ENCODE measurements at places on chromosomes 5 and 9. TPM values are rescaled to one million over a fixed set of nuclear protein-coding genes. Genes with fewer than 3 reads are reported as not detected.
A peak's percentile ranks its signal among the peaks of the same experiment; 100 is the strongest.

DNA sequence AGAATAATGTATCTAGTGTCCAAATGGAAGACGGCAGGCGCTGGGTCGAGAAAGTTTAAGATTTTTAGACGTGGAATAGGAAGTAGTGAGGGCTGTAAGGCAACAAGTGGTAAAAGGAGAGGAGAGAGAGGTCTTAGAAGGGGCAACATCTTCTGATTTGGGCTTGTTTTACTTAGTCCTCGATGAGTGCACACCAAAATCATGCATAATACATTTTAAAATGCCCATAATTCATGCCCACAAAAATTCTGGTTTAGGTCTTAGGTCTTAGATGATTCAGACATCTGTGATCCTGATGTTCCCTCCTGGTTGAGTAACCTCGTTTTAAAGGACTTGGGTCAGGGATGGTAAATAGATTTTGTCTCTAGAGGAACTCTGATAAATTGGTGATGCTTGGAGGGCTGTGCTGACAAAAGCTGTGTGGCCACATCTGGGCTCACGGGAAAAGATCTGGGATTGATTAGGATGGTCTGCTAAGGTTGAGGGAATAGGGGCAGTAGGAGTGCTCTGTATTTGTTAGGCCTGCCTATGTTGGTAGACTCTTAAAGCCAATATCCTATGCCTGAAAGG lies 476.3 kb downstream of the CCDC171 start:
- no peak for DNase-seq

GRCh38 chr5:90051756-90052155 lies 357.8 kb downstream of the CETN3 start:
- no peak for DNase-seq

DNA sequence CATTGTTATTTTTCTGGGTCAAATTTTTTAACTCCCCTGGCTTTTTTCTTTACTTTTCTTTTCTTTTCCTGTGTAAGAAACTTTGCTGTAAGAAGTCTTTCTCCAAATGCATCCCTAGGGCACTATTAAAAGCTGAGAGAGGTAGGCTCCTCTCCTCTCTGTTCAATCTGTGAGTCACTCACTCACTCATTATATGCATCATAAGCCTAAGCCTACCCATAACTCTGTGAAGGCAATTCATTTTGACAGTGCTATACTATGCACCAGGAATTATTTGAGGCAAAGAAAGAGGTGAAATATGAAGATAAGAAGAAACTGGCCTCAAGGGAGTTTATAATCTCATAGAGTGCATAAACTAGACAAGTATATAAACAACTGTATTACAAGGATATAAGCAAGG lies 67.9 kb upstream of the PRR16 start:
- DNase-seq: no peak

- no peak for DNase-seq
These were observed 45.0 kb downstream of the TSPAN17 start for GRCh38 chr5:176692326-176692725.

GRCh38 chr5:167908606-167909005 lies 382.8 kb upstream of the WWC1 start:
- no peak for DNase-seq

DNA sequence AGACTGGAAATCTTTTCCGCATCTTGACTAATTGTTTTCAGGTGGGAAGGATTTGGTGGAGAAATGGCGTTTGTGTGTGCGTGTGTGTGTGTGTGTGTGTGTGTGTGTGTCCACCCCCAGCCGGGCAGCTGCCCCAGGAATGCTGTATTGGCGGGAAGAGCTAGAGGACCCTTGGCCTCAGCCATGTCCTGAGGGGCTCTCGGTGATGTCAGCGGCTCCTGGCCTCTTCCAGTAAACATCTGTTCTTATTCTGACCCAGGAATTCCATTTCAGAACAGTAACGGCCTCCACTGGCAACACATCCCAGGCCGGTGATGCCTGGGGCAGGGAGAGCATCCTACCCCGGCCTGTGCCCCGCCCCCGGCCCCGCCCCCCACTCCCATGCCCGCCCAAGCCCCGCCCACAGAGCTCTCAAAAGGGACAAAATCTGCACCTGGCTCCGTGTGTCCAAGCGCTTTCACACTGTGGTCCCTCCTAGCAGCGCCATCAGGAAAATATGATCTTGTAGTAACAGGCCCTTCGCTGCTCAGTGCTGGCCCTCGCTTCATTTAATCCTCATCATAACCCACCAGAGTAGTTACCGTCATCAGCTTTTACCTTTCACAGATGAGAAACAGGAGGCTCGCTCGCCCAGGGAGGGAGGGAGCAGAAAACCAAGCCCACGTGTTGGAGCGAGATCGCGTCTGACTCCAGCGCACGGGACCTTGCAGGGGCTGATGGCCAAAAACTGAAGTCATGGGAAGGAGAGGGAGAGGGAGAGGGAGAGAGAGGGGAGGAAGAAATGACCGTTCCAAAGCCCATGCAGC lies 18.9 kb downstream of the ADAMTS2 start:
- no peak for DNase-seq

- no peak for DNase-seq
These were observed 108.3 kb upstream of the KIF2A start for GRCh38 chr5:62197697-62198096.

DNA sequence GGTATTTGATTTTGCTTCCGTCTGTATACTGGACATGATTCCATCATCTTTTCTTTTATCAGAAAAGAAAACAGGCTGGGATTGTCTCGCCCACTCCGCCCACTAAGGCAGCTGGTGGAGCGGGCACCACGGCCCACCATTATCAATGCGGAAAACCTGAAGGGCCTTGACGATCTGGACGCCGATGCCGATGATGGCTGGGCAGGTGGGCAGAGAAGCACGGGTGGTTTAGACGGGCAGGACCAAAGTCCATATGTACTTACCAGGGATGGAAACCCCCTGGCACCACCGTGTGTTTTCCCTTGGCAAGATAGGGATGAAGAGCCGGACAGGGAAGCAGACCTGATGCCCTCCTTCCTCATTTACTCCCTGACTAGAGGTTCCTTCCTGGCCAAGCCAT lies 53.7 kb downstream of the PRRC2B start:
- no peak for DNase-seq

- no peak for DNase-seq
These were observed 92.9 kb upstream of the NEK6 start for GRCh38 chr9:124164811-124165210.

DNA sequence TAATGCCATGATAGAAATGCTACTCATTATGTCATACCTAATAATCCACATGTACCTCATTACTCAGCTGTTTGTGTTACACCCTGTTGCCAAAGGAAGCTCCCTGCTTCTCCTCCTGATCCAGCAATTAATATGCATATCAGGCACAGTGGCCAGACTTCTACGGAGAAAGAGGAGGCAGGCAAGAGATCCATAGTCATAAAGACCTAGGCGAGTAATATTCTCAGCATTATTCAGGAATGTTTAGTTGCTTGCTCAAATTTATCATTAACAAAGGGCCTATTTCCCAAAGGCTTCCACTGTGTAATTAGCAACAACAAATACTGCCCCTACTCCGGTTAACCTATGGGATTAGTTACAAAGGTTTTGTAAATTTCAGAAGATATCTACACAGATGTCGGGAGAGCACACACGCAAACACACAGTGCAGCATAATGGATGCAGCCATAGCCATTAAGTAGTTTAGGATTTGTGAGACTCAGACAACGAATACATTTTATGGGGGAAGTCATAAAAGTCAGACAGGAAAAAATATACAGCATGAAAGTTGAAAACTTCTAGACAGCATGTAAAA lies 192.6 kb downstream of the EFNA5 start:
- DNase-seq: no peak

- DNase-seq: no peak
These were observed 8.9 kb upstream of the ELOVL7 start for GRCh38 chr5:60852940-60853339.

- peak; percentile 46 for DNase-seq
These were observed 312.4 kb downstream of the ARHGEF28 start for GRCh38 chr5:73938280-73938937.

The PCDHA13 gene
- 0.29 TPM for total RNA-seq

The PCDHB4 gene
- 0.43 TPM for total RNA-seq

The SLC2A6 gene
- 5.0 TPM for total RNA-seq

The PRRX2 gene
- total RNA-seq: 0.40 TPM

Measured in SK-MEL-5 (cell line).